HTR-8/SVneo (cell line): ENCODE measurements at places on chromosomes 1 and 21.

DNA sequence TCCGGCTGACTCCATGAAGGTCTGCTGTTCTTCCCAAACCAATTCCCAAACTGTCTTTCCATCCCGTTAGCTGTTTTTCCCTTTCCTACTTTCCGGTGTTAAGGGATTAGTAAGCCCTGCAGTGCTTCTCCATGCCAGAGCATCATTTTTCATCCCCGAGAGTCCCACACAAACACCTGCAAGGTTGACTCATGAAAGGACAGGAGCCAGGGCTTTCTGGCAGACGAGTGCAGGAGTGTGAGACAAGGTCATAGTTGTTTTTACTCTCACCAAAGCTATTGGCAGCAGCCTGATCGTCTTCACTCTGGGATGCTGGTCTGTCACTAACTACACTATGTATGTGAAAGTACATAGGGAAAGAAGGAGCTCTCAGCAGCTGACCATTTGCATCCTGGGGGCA, 10.2 kb upstream of the BECN2 start:
- no peak for DNase-seq

DNA sequence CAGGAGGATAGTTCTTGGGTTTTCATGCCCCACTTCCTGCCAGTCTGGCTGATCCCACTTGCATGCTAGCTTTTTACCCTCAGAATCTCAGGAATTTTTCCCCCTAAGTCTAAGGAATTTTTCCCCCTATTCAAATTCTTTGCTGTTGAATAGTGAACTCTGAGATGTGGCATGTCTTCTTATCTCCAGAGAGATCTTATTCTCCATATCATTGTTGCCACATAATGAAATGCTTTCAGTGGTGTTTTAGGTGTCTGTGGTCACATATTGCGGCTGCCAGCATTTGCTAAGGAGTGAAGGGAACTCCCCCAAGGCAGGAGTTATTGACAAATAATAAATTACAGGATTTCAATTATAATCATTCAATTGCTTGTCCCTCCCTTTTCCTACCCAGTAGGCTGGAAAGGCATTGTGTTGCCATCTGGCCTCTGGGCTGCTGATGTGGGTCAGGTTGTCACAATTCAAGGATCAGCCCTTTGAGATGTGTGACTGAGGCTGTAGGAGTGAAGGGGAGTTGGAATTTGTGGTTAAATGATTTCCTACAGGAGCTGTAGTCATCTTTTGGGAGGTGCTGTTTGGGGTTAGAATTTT, 3.9 kb upstream of the FLG start:
- no peak for DNase-seq

- no peak for DNase-seq
Measured at GRCh38 chr1:29043274-29043965, 80.3 kb downstream of the TMEM200B start.

GRCh38 chr1:213244664-213245091, 193.6 kb downstream of the RPS6KC1 start:
- DNase-seq: peak; percentile 47
